ENCODE measurements at places on chromosomes 3 and 15. TPM values are rescaled to one million over a fixed set of nuclear protein-coding genes. Genes with fewer than 3 reads are reported as not detected.

- no peak overlapping the region for H3K4me3 ChIP-seq
- no peak for DNase-seq
- no peaks in the 10 kb centered on the region for H3K4me1 ChIP-seq
- H3K27ac ChIP-seq, result no peak overlapping the region
- no peaks in the 10 kb centered on the region for H3K27me3 ChIP-seq
Measured at GRCh38 chr15:35023804-35024203, 35.7 kb upstream of the ZNF770 start.

GRCh38 chr3:172140499-172141391, 101.4 kb downstream of the FNDC3B start:
- no peak overlapping the region for H3K4me3 ChIP-seq
- DNase-seq, result no peak
- peaks cover 32% of the 10 kb centered on the region for H3K4me1 ChIP-seq
- H3K27me3 ChIP-seq, result no peaks in the 10 kb centered on the region
- peak overlapping the region; percentile 80 for H3K27ac ChIP-seq
- H3K36me3 ChIP-seq, result peaks cover 27% of the 10 kb centered on the region

ARHGEF26 gene
- polyA plus RNA-seq, result 1.2 TPM

CAPN3 gene
- 1.9 TPM for polyA plus RNA-seq

- DNase-seq, result no peak
- no peaks in the 10 kb centered on the region for H3K27me3 ChIP-seq
- peaks cover 8% of the 10 kb centered on the region for H3K36me3 ChIP-seq
Measured at GRCh38 chr15:68301301-68301700, 23.8 kb downstream of the FEM1B start.

GRCh38 chr3:84980456-84980855, 21.7 kb downstream of the CADM2 start:
- no peak overlapping the region for H3K27ac ChIP-seq
- H3K4me3 ChIP-seq, result no peak overlapping the region
- H3K4me1 ChIP-seq, result no peaks in the 10 kb centered on the region
- no peak for DNase-seq

CSPG4 gene
- 0.35 TPM for polyA plus RNA-seq

ITIH1 gene
- polyA plus RNA-seq, result not detected

GRCh38 chr15:31228980-31229826, 97.4 kb upstream of the KLF13 start:
- no peaks in the 10 kb centered on the region for H3K36me3 ChIP-seq
- DNase-seq, result no peak
- H3K27me3 ChIP-seq, result no peaks in the 10 kb centered on the region
- no peak overlapping the region for H3K27ac ChIP-seq
- peaks cover 5% of the 10 kb centered on the region for H3K4me1 ChIP-seq

DNA sequence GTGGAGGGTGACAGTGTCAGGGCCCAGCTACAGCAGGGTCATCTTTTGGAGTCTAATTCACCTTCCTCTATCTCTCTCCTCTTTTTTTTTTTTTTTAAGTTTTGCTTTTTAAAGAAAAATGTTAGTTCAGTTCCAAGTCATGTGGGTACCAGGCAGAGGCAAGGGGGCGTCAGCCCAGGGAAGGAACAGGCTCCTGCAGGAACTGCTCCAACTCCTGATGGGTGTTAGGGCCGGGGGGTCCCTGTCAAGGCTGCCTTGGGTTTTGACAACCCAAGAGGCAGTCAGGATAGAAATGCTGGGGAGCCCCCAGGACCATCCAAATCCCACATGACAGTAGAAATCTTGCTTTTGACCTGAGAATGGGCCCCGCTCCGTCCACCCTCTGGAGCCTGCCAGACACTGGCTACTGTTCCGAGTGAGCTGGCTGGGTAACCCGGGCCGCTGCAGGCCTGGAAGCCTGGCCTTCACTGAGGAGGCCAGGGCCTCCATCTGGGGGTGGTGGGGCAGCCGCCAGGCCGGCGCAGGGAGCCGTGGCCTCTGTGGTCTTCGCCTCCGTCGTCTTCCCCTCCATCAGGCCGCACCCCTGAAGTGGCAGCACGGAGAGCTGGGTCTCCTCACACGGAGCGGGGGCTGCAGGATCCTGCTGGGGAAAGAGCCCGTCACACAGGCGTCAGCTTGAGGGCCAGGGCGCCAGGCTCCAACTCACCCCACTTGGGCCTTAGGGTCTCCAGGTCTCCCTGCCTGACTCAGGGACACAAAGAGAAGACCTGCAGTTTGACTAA, 24.2 kb downstream of the RNU5B-1 start:
- no peaks in the 10 kb centered on the region for H3K36me3 ChIP-seq
- peak; percentile 30 for DNase-seq
- peaks cover 13% of the 10 kb centered on the region for H3K4me1 ChIP-seq
- H3K27me3 ChIP-seq, result no peaks in the 10 kb centered on the region

GRCh38 chr15:79193103-79193502, 89.4 kb upstream of the ANKRD34C start:
- no peak overlapping the region for H3K4me3 ChIP-seq
- no peak for DNase-seq
- H3K27me3 ChIP-seq, result no peaks in the 10 kb centered on the region
- no peak overlapping the region for H3K27ac ChIP-seq

GRCh38 chr3:44439499-44440295, 37.8 kb downstream of the ZNF445 start:
- no peaks in the 10 kb centered on the region for H3K27me3 ChIP-seq
- no peak overlapping the region for H3K4me3 ChIP-seq
- H3K36me3 ChIP-seq, result peaks cover 9% of the 10 kb centered on the region
- H3K27ac ChIP-seq, result peak overlapping the region; percentile 89
- peak; percentile 74 for DNase-seq
- H3K4me1 ChIP-seq, result 0 out of 2 replicates have a peak, but pooled peaks cover 3% of the 10 kb centered on the region

GRCh38 chr3:23474580-23475357, 271.6 kb downstream of the UBE2E2 start:
- H3K27ac ChIP-seq, result no peak overlapping the region
- no peaks in the 10 kb centered on the region for H3K27me3 ChIP-seq
- no peaks in the 10 kb centered on the region for H3K36me3 ChIP-seq

DNA sequence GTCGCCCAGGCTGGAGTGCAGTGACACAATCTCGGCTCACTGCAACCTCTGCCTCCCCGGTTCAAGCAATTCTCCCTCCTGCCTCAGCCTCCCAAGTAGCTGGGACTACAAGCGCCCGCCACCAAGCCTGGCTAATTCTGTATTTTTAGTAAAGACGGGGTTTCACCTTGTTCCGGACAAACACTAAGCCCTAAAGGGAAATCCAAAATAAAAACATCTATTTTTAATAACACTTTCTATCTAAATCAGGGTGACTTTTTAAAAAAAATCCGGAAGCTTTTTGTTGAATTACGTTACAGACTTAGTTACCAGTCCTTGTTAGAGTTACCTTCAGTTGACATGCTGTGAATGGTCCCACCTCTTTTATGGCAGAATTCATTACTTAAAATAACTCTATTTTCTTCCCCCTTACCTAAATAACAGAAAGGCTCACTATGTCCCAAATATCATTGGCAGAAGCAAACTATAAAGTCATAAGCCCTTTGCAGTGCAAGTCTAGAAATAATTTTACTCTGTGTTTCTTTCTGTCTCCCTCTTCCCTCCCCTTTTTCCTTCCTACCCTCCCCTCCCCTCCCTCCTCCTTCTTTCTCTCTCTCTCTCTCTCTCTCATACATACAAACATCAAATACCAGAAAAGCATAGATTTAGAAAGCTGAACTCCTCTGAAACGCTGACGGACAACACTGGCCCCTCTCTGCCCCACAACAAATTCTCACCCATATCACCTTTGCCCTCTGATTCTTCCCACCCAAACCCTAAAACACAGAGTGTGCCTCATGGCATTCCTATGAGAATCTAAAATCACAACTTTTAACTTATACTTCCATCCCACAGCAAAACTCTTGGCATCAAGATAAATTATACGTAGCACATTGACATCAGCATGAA, 18.3 kb downstream of the THBS1 start:
- H3K4me3 ChIP-seq, result no peak overlapping the region
- H3K4me1 ChIP-seq, result 0 out of 2 replicates have a peak, but pooled peaks cover 3% of the 10 kb centered on the region
- H3K27me3 ChIP-seq, result no peaks in the 10 kb centered on the region
- DNase-seq, result no peak

GRCh38 chr3:124879337-124879680, 7.9 kb downstream of the ITGB5 start:
- H3K4me1 ChIP-seq, result peaks cover 68% of the 10 kb centered on the region
- H3K36me3 ChIP-seq, result peaks cover under 1% of the 10 kb centered on the region
- H3K27me3 ChIP-seq, result no peaks in the 10 kb centered on the region
- DNase-seq, result no peak

- no peak for DNase-seq
- H3K4me1 ChIP-seq, result no peaks in the 10 kb centered on the region
- H3K36me3 ChIP-seq, result peaks cover 49% of the 10 kb centered on the region
- no peak overlapping the region for H3K4me3 ChIP-seq
- H3K27ac ChIP-seq, result 0 out of 2 replicates have a peak overlapping the region, but pooled peaks have one; percentile 34
Measured at GRCh38 chr3:37031096-37031682, 37.9 kb downstream of the MLH1 start.

- H3K4me3 ChIP-seq, result no peak overlapping the region
- H3K27ac ChIP-seq, result no peak overlapping the region
- no peaks in the 10 kb centered on the region for H3K36me3 ChIP-seq
- H3K27me3 ChIP-seq, result no peaks in the 10 kb centered on the region
- no peak for DNase-seq
Measured at GRCh38 chr3:41117398-41117870, 81.9 kb upstream of the CTNNB1 start.

- no peaks in the 10 kb centered on the region for H3K27me3 ChIP-seq
- no peak overlapping the region for H3K4me3 ChIP-seq
- 0 out of 2 replicates have a peak, but pooled peaks cover 10% of the 10 kb centered on the region for H3K4me1 ChIP-seq
- H3K27ac ChIP-seq, result peak overlapping the region; percentile 80
Measured at GRCh38 chr3:64815195-64815631, 127.4 kb upstream of the ADAMTS9 start.

UBAP1L gene
- polyA plus RNA-seq, result 1.8 TPM

DNA sequence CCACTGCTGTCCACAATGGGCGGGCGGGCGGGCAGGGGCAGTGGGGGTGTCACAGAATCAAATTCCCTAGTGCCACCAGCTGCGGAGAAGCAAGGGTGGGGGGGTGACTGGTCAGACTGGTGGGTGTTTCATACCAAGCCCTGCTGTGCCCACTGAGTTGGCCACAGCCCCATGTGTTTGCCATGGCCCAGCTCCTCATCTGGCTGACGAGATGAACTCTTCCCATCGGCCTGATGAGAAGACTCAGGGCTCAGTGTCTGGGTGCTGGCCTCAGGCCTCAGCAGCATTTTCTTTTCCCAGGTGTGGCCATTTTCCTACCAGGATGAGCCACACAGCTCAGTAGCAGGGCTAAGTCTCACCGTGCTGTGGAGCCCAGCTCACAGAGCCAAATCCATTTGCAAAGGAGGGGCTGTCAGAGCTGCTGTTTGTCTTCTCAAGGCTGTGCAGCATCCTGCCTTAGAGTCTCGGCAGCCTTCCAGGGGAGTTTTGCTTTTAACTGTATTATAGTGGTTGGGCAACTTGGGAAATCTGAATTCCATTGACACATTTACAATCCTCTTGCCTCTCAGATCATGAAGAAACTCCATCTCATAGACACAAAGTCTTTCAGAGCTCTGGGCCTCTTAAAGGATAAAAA, 176.8 kb downstream of the ABHD5 start:
- no peak for DNase-seq
- H3K27me3 ChIP-seq, result no peaks in the 10 kb centered on the region
- peak overlapping the region; percentile 99 for H3K27ac ChIP-seq
- no peaks in the 10 kb centered on the region for H3K36me3 ChIP-seq
- H3K4me3 ChIP-seq, result no peak overlapping the region
- peaks cover 55% of the 10 kb centered on the region for H3K4me1 ChIP-seq

DNA sequence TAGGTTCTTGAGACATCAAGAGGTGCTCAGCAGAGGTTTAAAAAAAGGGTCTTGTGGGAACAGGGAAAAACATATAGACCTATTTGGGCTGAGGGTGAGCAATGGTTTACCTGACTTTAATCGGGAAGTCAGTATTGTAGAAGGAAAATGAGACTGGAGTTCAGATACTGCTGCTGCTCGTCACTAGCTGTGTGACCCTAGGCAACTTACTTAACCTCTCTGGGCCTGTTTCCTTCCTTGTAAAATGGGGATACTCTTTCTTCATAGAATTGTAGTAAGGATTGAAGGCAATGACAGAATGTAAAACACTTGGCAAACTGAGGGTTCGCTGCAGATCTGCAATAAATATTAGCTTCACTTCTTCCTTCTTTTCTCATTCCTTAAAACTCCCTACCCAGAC, 327.5 kb upstream of the PROK2 start:
- H3K4me1 ChIP-seq, result no peaks in the 10 kb centered on the region
- H3K27ac ChIP-seq, result no peak overlapping the region
- no peak for DNase-seq
- no peak overlapping the region for H3K4me3 ChIP-seq
- no peaks in the 10 kb centered on the region for H3K27me3 ChIP-seq
- no peaks in the 10 kb centered on the region for H3K36me3 ChIP-seq

DNA sequence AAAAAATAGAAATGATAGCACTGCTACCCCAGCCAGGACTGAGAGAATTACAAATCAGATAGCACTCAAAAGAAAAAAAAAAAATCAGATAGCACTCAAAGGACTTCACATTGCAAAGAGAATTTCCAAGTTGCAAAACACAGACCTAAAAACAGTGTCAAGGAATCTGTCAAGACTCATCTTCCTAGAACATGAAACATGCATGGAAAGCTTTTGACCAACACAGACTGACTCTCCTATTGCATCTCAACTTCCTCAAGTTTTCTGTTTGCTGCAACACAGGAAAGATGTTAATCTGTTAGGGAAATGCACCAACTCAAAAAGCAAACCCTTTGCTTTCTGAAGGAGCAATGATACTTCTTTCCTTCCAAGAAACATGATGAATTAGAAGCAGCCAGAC, 42.3 kb downstream of the RAB27A start:
- no peaks in the 10 kb centered on the region for H3K36me3 ChIP-seq
- H3K27me3 ChIP-seq, result no peaks in the 10 kb centered on the region
- H3K4me1 ChIP-seq, result no peaks in the 10 kb centered on the region
- H3K4me3 ChIP-seq, result no peak overlapping the region
- H3K27ac ChIP-seq, result no peak overlapping the region

LXN gene
- polyA plus RNA-seq, result not detected

- no peaks in the 10 kb centered on the region for H3K36me3 ChIP-seq
- DNase-seq, result no peak
- H3K4me1 ChIP-seq, result no peaks in the 10 kb centered on the region
- no peaks in the 10 kb centered on the region for H3K27me3 ChIP-seq
- H3K27ac ChIP-seq, result no peak overlapping the region
Measured at GRCh38 chr3:15513116-15513515, 8.4 kb downstream of the COLQ start.

- peaks cover 8% of the 10 kb centered on the region for H3K27me3 ChIP-seq
- no peak overlapping the region for H3K4me3 ChIP-seq
- H3K36me3 ChIP-seq, result no peaks in the 10 kb centered on the region
- peak; percentile 84 for DNase-seq
Measured at GRCh38 chr15:74768771-74769342, 13.0 kb upstream of the CSK start.

DNA sequence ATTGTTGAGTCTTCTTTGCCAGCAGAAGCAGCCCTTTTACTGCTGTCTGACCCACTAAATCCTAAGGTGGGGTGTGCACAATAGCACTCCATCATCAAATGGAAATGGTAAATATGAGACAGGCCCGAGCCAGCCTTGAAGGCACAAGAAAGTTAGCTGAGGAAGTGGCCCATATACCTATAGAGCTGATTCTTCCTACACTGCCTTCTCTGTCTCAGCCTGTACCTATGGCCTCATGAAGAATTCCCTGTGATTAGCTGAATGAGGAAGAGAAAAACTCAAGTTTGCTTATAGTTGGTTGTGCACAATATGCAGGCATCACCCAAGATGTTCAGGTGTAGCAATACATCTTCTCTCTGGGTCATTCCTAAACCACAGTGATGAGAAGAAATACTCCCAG, 31.7 kb upstream of the XCR1 start:
- H3K4me1 ChIP-seq, result no peaks in the 10 kb centered on the region
- peaks cover 30% of the 10 kb centered on the region for H3K27me3 ChIP-seq
- H3K36me3 ChIP-seq, result no peaks in the 10 kb centered on the region
- H3K4me3 ChIP-seq, result no peak overlapping the region
- no peak for DNase-seq

All from SK-N-SH (cell line).